SW 1271 (cell line): ENCODE measurements at places on chromosomes 1 and 21.

GRCh38 chr1:54259546-54260140, 59.7 kb downstream of the MRPL37 start:
- DNase-seq: no peak

DNA sequence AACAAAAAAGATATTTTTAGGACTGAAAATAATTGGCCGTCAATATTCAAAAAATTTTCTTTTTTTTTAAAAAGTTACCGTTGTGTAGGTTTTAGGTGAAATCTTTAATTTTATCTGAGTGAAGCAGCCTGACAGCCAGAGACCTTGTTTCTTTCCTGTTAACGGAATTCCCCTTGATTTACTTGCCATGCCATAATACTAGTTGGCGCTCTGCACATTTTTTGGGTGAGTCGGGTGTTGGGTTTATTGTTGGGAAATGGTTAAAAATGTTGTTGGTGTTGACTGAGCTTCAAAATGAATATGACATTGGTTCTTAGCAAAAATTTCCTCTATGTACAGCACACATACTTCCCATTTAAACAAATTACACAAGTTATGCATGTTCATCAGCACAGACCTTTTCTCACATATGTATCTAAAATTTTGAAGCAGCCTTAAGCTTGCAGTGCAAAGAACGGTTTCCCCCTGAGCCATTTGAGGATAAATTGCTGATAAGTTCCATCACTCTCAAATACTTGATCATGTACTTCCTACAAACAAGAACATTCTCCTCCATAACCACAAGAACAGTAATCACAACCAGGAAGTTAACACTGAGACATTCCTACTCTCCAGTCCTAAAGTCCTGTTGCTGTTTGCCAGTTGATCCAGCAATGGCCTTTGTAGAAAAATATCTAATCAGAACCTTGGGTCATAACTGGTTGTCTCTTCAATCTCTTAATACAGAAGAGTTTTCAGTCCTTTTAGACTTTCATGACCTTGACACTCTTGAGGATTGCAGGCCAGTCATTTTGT, 34.2 kb downstream of the CAMTA1 start:
- no peak for DNase-seq

GRCh38 chr1:42593486-42594100, 64.6 kb upstream of the PPIH start:
- no peak for DNase-seq

DNA sequence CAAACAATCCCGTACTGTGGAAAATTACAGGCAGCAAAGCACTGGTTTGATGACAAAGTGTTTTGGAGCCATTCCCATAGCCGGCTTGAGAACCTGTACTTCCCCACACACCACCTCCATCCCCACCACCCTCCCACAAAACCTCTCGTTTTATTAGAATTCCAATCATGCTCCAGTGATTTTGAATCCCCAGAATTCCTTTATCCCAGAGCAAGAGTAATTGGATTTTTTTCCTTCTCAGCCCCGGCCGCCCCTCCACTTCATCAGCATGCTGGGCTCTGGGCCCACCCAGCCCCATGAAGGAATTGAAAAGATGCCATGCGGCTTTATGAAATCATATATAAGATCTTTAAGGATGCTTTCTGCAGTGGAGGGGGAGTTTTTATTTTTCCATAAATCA, 136.6 kb downstream of the OMA1 start:
- no peak for DNase-seq

DNA sequence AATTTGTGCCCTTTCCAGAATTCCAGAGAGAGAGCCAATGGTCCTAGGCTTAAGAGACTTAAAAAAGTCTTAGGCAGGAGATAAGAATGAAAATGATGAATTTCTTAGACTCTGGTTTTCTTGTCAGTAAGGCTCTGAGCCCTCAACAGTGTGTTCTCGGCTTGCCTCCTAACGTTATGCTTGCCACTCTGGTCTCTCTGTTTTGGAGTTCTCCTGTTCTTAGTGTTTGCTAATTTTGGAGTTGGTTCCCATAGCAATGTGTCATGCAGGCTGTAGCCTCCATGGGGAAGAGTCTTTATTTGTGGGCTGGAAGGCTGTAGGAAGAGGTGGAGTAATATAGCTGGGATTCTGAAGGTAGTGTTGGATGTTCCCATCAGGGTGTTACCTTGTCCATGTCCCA, 19.9 kb downstream of the TBX19 start:
- DNase-seq: no peak

DNA sequence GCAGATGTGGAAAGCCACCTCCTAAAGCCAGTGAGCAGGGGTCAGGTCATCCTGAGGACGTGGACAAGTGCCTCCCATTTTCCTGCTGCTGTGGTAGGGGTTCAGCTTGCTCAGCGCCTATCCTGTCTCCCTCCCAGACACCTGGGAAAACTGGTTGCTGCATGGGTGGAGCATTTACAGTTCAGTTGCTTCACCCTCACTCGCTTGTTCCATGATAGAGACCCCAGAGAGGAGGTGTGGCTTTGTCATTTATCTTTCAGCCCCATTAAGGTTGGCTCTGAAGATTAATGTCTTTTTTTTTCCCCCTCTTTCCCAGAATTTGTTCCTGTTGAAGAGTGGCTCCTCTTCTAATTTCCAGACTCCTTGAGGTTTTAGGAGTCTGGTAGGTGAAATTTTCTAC, 9.2 kb downstream of the VANGL1 start:
- DNase-seq: no peak

DNA sequence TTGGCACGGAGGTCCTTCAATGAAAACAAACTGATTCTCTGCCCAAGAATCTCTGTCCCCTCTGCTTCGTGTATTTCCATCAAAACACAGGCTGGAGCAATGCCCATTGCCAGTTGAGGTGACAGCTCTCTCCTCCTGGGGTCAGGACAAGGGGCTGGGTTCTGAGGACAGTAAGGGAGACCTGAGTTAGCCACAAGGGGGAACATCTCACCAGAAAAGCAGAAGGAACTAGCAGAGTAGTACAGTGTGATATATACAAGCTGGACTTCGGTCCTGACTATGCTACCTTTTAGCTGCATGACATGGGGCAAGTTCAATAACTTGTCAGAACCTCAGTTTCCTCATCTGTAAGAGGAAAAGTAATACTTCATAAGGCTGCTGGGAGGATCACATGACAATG, 50.3 kb downstream of the SYT2 start:
- DNase-seq: no peak

DNA sequence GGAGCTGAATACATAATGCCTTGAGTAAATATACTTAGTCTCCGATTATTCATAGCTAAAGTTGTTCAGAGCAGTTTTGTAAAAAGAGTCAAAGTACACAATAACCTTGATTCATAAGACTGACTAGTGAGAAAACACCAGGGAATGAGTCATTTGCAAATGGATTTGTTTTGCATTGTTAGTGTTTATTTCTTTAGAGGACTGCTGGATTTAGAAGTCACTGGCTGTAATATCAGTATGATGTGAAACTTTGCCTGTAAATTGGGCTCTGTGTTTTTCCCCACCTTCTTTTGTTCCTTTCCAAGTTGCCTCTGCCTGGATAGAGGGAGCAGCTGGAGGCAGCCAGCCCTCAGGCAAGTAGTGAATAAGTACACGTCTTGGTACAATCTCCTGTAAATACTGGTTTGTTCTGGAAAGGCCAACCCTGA, 474.7 kb downstream of the NUF2 start:
- DNase-seq: no peak

DNA sequence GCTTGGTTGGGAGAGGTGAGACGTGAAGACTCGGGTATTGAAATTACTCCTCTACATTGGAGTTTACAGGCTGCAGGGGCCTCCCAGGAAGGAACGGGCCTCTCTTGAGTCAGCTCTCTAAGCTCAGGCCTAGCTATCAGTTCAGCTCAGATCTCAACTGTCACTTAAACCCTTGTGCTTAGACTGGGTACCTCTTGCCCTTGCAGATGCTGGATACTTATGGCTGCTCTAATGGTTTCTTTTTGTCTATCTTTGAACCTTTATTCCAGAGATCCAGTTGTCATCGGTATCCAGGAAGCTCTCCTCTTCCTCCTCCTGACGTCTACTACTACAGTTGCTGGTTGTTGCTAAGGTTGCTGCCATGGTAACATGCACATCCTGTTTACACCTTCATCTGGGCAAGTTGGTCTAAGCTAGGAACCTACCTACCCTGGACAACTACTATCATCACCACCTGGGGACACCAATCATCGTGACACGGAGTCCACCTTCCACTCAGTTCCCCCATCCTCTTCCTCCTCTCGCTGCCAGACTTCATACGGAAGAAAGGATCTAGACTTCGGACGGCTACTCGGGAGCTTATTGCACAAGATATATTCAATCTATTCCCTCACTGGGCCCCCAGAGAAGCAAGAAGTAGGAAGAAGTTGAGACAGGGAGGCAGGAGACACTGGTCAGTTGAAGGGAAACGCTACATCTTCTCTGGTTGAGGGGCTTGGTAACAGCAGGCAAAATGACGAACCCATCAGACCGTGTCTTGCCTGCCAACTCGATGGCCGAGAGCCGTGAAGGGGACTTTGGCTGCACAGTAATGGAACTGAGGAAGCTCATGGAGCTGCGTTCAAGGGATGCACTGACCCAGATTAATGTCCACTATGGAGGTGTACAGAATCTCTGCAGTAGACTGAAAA, 56.1 kb downstream of the ATP2B4 start:
- DNase-seq: no peak

- DNase-seq: no peak
Measured at GRCh38 chr1:12706061-12706460, 9.8 kb upstream of the AADACL3 start.
